ENCODE measurements at places on chromosomes 3 and 15.

DNA sequence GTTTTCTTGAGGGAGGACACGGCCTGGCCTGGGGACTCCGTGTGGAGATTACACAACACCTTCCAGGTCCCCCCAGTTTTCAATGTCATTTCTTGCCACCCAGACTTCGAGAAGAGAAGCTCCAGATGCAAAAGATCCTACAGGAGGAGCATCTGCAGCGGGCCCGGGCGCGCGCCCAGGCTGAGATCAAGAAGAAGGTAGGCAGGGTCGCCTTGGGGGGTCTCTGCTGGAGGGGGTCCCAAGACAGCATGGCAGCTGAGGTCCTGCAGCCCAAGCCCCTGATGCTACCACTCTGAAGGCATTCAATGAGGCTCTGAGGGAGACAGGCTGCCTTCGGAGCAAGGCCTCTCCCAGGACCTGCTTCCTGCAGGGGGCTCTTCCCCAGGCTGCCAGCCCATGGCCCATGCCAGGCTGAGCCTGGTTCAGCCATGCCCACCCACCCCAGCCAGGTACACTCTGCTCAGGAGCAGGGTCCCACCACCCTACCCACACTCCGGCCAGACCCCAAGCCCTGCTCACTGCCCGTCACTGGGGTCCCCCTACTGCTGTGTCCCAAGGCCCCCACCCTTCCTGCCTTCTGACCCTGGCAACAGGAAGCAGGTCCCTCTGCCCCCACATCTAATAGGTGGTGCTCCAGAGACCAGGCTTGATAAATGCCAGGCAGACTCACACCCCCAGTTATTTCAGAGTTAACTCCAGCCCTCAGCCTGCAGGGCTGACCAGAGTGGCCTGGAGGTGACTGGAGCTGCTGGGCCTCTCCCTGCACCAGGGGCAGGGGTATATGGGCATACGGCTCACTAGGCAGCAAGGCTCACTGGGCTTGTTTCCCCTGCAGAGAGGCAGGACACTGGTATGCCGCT, 40.0 kb downstream of the ZXDC start:
- no peak for DNase-seq

GRCh38 chr15:77470235-77470634, 49.5 kb downstream of the HMG20A start:
- DNase-seq: no peak

- no peak for DNase-seq
Observed at GRCh38 chr3:60160822-60161748, 1090.2 kb downstream of the FHIT start.

DNA sequence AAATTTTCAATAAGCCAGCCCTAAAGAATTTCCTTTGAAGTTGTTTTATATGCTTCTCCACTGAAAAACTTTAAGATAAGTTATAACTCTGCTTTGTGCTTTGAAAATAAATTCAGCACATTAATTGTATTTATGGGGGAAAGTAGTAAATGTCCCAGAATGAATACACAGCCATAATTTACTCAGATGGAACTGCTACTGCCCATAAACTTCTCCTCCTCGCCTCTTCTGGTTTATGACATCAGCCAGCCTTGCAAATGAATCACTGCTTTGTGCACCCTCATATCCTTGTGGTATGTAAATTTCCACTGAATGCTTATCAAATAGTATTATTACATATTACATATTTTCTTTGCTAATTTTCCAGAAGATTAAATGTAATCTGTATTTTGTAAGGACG, 302.0 kb downstream of the DIPK2A start:
- no peak for DNase-seq

DNA sequence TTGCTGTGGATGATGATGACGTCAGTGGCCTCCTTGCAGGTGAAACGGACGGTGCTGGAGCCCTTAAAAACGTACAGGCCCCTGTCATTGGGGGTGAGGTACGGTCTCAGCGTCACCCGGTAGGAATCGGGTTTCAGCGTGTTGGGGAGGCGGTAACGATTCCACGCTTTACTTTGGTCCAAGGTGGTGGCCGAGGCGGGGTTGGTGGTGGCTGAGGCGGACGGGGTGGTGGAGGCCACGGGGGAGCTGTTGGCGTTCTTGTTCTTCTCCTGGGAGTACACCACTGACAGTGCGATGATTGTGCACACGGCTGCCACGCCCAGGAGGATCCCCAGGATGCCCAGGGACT, 8.5 kb downstream of the ANPEP start:
- DNase-seq: no peak

DNA sequence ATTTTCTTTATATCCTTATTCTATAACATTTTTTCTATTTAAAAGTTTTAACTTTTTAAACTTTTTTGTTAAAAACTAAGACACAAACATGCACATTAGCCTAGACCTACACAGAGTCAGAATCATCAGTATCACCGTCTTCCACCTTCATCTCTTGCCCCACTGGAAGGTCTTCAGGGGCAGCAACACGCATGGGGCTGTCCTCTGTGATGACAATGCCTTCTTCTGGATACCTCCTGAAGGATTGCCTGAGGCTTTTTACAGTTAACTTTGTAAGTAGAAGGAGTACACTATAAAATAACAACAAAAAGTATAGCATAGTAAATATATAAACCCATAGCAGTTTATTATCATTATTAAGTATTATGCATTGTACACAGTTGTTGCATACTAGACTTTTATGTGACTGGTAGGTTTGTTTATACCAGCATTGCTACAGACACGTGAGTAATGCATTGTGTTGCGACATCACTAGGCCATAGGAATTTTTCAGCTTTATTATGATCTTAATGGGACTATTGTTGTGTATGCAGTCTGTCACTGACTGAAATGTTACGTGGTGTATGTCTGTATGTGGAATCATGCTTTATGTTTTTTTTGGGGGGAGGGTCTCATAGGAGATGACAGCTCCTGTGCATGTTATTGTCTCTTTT, 18.2 kb downstream of the ATP1B3 start:
- peak; percentile 27 for DNase-seq

DNA sequence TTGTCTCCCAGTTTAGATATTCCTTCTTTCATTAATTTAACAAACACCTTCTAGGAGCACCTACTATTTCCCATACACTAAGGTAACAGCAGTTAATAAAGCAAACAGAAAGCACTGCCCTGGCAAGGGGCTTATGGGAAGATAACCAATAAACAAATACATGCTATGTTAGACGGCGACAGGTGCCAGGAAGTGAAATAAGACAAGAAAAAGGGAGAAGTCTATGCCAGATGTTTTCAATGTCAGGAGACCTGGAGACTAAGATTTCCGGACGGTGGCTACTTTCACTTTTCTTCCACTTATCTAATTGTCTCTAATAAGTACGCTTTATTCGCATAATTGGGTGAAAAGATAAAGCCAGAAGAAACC, 32.5 kb upstream of the ZNF445 start:
- peak; percentile 5 for DNase-seq

GRCh38 chr3:89098964-89099585, 8.3 kb upstream of the EPHA3 start:
- DNase-seq: peak; percentile 53

- DNase-seq: no peak
Observed at GRCh38 chr3:123952844-123953520, 8.0 kb downstream of the CCDC14 start.

- no peak for DNase-seq
Observed at GRCh38 chr15:90325726-90326125, 26.4 kb upstream of the ZNF774 start.

- DNase-seq: no peak
Observed at GRCh38 chr15:68801572-68802148, 19.0 kb downstream of the ANP32A start.

DNA sequence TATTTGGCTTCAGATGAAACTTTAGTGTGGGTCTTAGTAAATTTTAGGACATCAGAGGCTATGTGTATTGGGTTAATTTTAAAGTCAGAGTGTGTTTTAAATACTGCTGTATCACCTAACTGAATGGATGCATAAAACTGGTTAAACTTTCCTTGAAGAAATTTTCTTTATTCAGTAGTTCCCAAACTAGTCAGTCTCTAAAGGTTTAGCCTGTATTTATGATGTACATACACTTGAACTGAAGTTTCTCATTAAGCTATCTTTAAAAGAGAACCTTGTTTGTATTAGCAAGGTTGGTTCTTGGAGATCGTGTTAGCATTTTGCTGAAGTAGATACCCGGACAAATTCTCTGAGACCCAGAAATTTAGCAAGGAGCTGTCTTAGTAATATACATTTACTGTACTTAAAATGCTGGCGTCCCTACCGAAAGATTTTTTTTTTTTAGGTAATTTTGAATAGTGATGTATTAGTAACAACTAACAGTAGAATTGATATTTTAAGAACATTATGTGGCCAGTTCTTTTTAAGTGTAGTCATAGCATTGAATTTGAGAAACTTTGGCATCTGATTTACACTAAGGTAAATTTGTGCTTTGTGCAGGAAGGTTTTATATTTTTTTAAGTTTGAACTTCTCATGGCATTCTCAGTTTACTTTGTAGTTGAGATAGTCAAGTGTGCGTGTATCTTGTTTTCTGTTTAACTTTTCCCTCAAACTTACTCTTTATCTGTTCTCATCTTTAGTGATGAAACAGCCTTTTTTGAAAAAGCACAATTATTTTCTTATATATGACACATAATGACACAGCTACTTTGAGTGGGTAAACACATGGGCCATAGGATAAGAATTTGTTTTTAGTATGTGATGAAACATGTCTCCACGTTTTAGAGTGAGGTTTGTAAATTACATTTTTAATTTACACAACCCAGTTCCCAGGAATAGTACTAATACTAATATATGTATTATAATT, 2.9 kb downstream of the DIPK2A start:
- no peak for DNase-seq

GRCh38 chr15:61390138-61390537, 161.0 kb upstream of the RORA start:
- no peak for DNase-seq

DNA sequence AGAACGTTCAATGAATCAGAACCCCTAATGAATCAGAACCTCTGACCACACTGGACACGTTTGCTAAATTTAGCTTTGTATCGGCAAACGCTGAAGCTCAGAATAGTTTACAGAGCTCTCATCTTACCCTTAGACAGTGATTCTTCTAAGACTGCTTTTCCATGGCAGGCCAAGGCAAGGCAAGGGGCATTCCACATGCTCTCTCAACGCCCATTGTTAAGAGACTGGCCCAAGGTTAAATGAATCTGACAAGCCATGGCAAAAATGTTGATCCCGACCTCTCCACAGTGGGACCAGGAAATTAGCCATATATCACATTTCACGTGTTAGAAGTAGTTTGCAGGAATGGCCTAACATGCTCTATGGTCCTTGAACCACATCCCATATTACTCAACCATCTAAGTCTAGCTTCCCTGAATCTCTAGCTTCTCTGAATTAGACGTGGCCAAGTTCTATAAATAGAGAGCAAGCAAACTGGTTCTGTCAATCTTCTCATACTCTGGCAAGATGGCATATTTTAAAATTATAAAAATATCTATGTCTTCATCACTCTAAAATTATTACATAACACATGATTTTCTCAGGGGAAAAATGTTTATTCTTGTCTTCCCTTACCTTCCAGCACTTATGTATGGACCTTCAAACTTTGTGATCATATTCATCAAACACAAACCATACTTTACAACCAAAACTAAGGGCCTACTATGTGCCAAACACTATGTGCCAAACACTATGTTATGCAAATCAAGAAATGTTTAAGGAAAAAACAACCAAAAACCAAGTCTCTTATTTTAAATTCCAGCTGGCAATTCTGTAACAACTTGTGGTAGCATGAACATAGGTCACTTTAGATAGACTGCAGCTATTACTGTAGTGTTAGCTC, 54.3 kb downstream of the AAGAB start:
- DNase-seq: no peak

DNA sequence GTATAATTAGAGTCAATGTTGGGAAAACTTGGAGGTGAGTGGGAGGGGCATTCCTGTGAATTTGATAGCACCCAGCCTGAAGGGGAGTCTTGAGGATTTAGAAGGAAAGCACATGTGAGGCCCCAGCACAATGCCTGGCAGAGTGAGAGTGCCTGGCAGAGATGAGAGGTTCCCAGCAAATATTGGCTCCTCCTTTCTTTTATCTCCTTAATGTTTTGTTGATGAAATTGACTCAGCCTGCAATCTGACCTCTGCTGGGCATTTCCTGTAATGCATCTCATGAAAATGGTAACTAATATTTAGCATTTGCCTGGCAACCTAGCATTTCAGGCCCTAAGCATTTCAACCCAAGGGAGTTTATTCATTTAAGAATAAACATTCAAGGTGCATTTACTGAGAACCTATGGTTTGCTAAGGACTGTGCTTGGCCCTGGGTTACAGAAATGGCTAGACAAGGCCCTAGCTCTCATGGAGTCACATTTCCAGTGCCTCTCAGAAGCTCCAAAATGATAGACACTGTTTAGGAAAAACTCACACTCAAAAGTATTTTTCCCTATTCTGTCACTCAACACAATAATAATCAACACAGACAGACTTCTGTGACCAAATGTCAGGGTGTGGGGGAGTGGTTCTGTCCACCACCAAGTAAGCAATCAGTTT, 19.0 kb downstream of the PDHB start:
- peak; percentile 57 for DNase-seq

- DNase-seq: no peak
Observed at GRCh38 chr15:96818861-96819260, 488.4 kb downstream of the NR2F2 start.

DNA sequence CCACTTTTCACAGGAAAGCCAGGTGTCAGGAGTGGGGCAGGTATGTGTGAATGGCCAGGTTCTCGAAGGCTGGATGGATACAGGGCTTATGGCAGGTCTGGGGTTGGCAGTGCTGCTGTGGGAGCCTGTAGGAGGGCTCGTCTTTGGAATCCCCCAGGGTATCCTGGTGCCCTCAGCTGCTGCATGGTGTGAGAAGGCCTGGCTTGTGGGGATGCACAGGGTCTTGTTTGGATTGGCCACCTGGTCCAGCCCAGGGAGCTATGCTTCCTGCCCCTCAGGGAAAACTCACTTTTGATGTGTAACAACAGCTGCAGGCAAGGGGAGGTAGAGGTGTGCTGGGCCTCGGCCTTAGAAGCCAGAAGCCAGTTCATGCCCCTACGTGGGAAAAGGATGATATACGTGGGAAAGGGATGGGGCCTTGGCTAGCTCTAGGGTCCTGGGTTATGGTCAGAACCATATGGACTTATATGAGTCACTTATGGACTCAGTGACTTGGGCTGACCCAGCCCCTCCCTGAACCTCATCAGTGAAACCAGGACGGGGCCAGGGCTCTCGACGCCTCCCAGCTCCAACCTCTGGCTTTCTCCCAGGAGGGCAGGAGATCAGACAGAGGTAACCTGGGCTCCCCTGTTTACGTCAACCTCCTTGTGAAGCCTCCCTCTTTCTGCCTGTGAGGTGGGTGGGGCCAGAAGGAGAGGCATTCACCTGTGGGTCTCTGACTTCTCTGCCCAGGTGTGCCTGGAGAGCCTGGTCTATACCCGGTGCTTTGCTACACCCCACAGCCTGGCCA, 37.8 kb upstream of the CSPG4 start:
- DNase-seq: no peak

- peak; percentile 64 for DNase-seq
Observed at GRCh38 chr15:40430271-40430805, 10.4 kb upstream of the BAHD1 start.

GRCh38 chr15:32833379-32833821, 115.6 kb downstream of the GREM1 start:
- DNase-seq: no peak

- DNase-seq: no peak
Observed at GRCh38 chr15:93417631-93418030, 328.6 kb upstream of the RGMA start.

Measured in ACHN (cell line).